SW480 (cell line): ENCODE measurements at places on chromosomes 13 and 19.

DNA sequence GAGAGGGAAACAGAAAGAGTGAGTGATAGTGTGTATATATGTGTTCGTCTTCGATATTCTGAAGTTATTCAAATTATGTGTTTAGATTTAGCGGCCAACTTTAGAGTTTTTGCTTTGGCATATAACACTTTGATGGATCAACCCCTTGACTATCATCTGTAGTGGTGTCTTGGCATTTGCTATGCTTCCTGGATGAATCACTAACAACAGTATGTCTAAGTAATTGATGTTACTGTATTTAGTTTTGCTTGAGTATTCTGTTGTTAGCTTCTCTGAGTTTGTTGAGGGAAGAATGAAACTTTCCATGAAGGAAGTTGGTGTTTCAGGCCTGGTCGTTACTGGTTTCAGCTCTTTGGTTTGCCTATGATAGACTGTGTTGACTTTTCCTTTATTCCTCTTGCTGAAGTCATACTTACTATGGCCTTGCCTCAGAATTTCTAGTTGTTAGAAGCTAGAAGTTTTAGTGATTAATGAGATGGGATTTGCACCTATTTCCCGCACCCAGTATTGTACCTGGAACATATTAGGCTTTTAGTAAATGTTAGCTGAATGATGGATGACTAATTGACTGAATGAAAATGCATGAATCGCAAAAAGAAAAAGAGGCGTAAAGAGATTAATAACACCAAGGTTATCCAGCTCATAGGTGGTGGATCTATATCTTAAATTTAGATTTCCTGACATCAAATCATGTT lies 20.7 kb downstream of the NDFIP2 start:
- DNase-seq = no peak

GRCh38 chr13:34320084-34320483 lies 502.1 kb downstream of the RFC3 start:
- no peak for DNase-seq

DNA sequence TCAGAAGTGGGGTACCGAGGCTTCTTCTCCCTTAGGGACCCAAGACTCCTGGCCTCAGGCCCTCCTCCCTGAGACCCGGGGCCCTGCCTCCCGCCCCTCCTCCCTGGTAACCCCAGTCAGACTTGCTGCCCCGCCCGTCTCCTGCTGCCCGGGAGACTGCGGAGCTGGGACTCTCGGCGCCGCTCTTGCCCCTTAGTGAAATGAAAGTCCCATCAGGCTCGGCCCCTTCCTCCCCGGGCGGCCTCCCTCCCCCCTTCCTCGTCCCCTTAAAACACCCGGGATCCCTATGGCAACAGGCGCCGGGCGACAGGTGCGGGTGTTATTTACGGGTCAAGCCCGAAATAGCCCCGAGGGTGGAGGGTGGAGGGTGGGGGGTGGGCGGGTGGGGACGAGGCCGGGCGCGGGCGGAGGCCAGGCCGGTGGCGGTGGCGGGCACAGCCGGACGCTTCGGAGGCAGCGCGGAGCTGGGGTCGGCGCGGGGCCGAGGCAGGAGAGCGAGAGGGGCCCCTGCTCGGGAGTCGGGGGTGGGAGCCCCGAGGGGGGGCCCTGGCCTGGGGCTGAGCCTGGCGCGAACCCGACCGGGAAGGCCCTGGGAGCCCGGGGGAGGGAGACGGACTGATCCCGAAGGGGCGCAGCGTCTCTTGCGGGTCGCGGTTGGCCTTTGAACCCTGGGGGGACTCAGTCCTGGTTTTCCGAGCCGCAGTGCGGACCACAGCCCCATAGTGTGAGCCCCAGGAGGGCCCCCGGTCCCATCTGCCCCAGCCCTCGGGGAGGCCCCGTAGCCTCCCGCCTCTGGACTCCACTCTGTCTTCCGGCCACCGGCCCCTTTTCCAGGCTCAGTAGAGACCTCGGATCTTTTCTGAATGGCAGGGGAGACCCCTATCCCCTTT lies at the start of gene CACNG6:
TSS of gene CACNG6 (plus strand) at position 414 of the 890 bp plus-strand sequence. CDS start 1,241 bp downstream, outside the sequence.
- peak; percentile 47 for DNase-seq

- DNase-seq = no peak
Measured at GRCh38 chr13:48154671-48155070, 59.8 kb upstream of the MED4 start.

- DNase-seq = peak; percentile 73
Measured at GRCh38 chr13:48595431-48596429, 58.0 kb upstream of the CYSLTR2 start.

GRCh38 chr13:30159446-30159839 lies 147.9 kb downstream of the KATNAL1 start:
- peak; percentile 20 for DNase-seq

DNA sequence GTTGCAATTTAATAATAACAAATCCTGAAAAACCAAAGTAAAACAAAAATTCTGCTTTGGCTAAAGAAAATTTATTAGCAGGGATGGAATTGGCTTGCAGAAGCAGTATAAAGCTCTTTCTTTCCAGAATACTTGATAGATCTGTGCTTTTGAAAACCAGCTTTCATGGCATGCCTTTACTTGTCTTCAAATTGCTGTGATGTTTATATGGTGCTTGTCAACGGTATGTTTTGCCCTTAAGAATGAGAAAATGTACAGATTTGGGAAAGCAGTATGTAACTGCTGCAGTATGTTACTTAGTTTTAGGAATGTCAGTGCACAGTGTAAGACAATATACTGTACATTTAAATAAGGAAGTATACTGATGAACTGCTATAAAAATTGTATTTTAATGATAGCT lies 120.8 kb upstream of the PCDH20 start:
- no peak for DNase-seq

DNA sequence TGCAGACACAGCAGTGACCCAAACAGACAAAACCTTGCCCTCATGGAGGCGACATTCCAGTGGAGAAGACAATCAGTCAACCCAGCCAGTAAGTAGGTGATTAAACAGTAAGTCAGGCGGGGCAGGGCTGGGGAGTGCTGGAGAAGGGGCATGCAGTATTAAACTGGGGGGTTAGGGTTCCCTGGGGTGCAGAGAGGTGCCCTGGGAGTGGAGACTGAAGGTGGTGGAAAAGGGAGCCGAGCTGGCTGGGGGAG lies 31.2 kb upstream of the FXYD3 start:
- DNase-seq = no peak

GRCh38 chr13:20206065-20206697 lies 13.4 kb upstream of the GJB2 start:
- DNase-seq = no peak

DNA sequence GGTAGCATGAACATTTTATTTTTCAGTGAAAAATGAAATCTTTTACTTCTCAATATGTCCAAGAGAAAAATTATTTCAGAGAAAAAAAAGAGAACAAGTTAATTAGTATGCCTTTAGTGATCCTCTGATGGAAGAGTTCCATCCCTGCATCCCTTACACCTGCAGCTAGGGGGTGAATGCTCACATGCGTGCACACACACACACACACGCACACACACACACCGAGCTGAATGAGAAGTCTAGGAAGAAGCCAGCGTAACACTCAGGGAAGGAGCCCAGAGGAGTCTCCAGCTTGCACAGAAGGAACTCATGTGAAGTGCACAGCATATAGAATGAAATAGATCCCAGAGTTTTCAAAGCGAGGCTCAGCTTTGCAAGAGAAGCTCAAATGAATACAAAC lies 510.5 kb downstream of the IRS2 start:
- peak; percentile 47 for DNase-seq

- DNase-seq = no peak
Measured at GRCh38 chr19:58366585-58367430, 4.3 kb upstream of the ZNF497 start.

GRCh38 chr13:43985422-43986072 lies 105.8 kb downstream of the LACC1 start:
- DNase-seq = no peak

DNA sequence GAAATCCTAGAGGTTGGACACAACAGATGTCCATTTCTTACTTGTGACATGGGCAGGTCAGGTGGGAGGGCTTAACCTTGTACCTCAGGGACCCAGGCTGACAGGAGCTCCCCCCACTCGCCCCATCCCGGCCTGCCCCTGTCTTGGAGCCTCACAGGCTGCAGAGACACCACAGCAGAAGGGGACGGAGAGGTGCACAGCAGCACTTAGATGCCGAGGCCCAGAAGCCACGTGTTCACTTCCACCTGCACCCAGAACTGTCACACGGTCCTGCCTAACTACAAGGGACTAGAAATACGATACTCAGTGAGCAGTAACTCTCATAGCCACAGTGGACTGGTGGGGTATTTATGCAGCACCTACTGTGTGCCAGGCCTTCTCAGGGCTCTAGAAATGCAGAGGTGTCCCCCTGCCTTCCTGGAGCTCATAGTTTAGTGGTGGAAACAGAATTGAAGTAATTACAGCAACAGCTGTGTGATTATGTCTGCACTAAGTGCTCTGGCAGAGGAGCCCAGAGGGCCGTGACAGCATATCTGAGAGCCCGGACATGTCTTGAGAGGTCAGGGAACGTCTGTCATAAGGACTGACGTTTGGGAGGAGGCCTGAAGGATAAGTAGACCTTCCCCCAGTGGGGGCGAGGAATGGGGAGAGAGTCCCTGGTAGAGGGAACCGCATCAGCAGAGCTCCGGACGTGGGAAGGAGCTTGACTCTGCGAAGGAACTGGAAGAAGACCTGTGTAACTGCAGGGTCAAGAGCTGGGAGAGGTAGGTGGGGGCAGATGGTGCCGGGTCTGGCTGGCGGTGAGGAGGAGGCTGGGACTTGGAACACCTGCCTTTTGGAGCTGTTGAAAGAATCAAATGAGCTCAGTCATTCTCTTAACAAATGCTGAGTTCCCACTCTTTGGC lies 130.0 kb downstream of the SIPA1L3 start:
- no peak for DNase-seq

GRCh38 chr19:50646074-50646807 lies 3.0 kb upstream of the C19orf81 start:
- peak; percentile 54 for DNase-seq

- DNase-seq = peak; percentile 27
Measured at GRCh38 chr19:58021541-58022282, 12.1 kb upstream of the ZSCAN1 start.

DNA sequence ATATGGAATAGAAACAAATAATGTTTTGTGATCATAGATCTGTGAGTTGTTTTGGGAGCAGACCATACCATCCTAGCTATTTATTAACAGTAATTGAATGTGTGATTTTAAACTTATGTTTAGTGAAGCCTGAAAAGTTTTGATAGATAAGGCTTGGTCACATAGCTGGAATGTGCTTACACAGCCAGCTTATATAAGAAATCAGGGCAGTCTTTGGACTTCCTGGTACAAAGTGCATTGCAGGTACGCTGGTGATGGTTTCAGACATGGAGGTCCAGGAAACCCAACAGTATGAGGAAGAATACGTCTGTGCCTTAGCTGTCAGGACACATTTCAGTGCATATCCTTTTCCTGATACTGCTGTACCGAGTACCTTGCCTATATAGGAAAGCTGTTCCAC lies 2316.2 kb upstream of the PCDH20 start:
- no peak for DNase-seq

DNA sequence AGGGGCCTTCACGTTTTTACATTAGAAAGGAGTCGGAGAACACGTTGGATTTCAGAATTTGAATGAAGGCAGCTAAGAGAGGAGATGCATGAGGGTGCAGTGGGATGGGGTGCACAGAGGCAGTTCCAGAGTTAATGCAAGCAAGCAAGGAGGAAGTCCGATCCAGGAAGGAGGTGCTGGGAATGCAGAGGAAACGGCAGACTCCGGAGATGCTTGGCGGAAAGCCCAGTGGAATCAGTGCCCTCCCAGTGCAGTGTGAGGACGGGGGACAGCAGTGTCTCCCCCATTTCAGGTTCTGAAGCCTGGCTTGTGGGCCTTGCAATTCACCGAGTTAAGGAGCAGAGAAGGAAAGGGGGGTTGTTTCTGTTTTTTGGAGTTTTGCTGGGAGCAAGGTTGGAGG lies 100.4 kb downstream of the COL4A2 start:
- no peak for DNase-seq

DNA sequence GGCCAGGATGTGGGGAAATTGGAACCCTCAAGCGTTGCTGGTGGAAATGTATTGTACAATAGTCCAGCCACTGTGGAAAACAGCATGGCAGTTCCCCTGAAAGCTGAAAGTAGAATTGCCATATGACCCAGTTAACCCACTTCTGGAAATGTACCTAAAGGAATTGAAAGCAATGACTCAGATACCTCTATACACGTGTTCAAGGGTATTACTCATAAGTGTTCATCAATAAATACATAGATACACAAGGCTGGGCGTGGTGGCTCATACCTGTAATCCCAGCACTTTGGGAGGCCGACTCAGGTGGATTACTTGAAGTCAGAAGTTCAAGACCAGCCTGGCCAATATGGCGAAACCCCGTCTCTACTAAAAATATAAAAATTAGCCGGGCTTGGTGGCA lies 71.9 kb upstream of the IRS2 start:
- DNase-seq = peak; percentile 34

- DNase-seq = no peak
Measured at GRCh38 chr13:59865398-59865797, 298.3 kb downstream of the DIAPH3 start.
